A549 treated with Mapracorat at 1 μM for 4 hours (cell line): ENCODE measurements at places on chromosomes 13 and 19. TPM values are rescaled to one million over a fixed set of nuclear protein-coding genes. Genes with fewer than 3 reads are reported as not detected.

The ZIM2 gene
- total RNA-seq, result not detected in 5 replicates

The RAB3A gene
- total RNA-seq, result 0.41 to 1.1 TPM (median 0.77 TPM) in 5 replicates

The FARSA gene
- 59.9 to 78.1 TPM (median 68.9 TPM) in 5 replicates for total RNA-seq

The RNF225 gene
- 0.18 to 0.37 TPM (median 0.23 TPM) in 4 of 5 replicates, not detected in the other for total RNA-seq

The FLT3 gene
- total RNA-seq, result 0.05 TPM in 2 of 5 replicates, not detected in the others

The KRTDAP gene
- total RNA-seq, result not detected in 5 replicates

The PCP2 gene
- not detected in 5 replicates for total RNA-seq

The TMEM238 gene
- 2.5 to 10.7 TPM (median 9.7 TPM) in 5 replicates for total RNA-seq

The HNRNPL gene
- total RNA-seq, result 317 to 386 TPM (median 357 TPM) in 5 replicates

The KLK3 gene
- total RNA-seq, result not detected in 5 replicates

The RAB20 gene
- 1.6 to 2.8 TPM (median 1.7 TPM) in 5 replicates for total RNA-seq

The KANK3 gene
- 4.8 to 7.9 TPM (median 6.1 TPM) in 5 replicates for total RNA-seq

The ZNF575 gene
- 1.5 to 2.5 TPM (median 1.8 TPM) in 5 replicates for total RNA-seq

The MYADM gene
- 219 to 339 TPM (median 280 TPM) in 5 replicates for total RNA-seq

The CELF5 gene
- total RNA-seq, result 0.32 to 0.59 TPM (median 0.48 TPM) in 5 replicates

The LYL1 gene
- total RNA-seq, result 0.42 to 1.3 TPM (median 0.85 TPM) in 5 replicates

The LYPD4 gene
- not detected in 5 replicates for total RNA-seq

The CD79A gene
- total RNA-seq, result 0.32 to 1.2 TPM (median 0.90 TPM) in 5 replicates

The SOX1 gene
- not detected in 5 replicates for total RNA-seq

The SSC5D gene
- 0.53 to 0.93 TPM (median 0.61 TPM) in 5 replicates for total RNA-seq

The TSSK6 gene
- total RNA-seq, result 0.66 to 2.2 TPM (median 1.9 TPM) in 5 replicates

The ZNF709 gene
- total RNA-seq, result not detected in 5 replicates

The ZNF579 gene
- 19.1 to 31.9 TPM (median 29.7 TPM) in 5 replicates for total RNA-seq

The ZNF345 gene
- total RNA-seq, result 0.11 to 0.31 TPM in 2 of 5 replicates, not detected in the others

The GFY gene
- total RNA-seq, result 0.08 to 0.22 TPM (median 0.19 TPM) in 4 of 5 replicates, not detected in the other

The IQCN gene
- total RNA-seq, result 0.40 to 0.77 TPM (median 0.64 TPM) in 5 replicates
